ENCODE measurements at places on chromosomes 6 and 20. TPM values are rescaled to one million over a fixed set of nuclear protein-coding genes. Genes with fewer than 3 reads are reported as not detected.

The GTSF1L gene
- not detected for polyA plus RNA-seq

The FERMT1 gene
- 4.5 TPM for polyA plus RNA-seq

The FOXC1 gene
- polyA plus RNA-seq = 0.93 TPM

The POU5F1 gene
- 0.65 TPM for polyA plus RNA-seq

The SLC22A7 gene
- 0.24 TPM for polyA plus RNA-seq

The GRM1 gene
- 0.04 TPM for polyA plus RNA-seq

The TFAP2A gene
- 0.36 TPM for polyA plus RNA-seq

Data from right lung (tissue), 10 donors.